ENCODE measurements at places on chromosomes 13 and 19.

- DNase-seq, result no peak
Observed at GRCh38 chr19:42197375-42197817, 20.1 kb downstream of the DEDD2 start.

DNA sequence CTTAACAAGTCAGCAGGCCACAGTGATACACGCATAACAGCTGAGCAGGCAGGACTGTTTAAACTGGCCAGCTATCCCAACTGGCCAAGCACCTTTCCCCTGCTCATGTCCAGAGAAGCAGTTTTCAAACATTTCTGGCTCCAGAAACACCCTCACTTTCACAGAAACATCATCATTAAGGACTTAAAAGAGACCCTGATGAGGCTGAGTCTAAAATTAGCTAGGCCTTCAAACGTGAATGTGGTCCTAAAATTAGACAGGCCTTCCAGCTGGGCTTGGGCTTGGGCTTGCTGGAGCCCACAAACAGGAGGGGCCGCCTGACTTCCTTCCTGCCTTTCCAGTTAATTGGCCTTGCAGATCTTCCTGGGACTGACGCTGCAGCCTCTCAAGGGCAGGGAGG is 334.2 kb downstream of the DNAJC15 start:
- no peak for DNase-seq

DNA sequence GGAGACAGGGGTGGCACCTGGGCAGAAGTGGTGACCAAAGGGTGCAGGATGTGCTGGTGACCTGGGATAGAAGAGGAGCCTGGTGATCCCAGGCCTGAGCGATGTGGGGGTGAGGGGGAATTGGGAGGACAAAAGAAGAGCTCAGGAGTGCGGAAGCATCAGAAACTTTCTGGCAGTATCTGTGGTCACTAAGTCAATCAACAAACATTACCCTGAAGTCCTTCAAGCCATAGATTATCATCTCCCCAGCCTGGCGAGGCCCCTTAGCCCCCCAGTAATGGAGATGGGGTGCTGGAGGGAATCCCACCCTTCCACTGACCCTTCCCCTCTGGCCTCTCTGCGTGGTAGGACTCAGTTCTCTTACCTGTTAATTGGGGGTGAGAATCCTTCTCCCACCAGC is 10.5 kb downstream of the MEF2B start:
- no peak for DNase-seq

DNA sequence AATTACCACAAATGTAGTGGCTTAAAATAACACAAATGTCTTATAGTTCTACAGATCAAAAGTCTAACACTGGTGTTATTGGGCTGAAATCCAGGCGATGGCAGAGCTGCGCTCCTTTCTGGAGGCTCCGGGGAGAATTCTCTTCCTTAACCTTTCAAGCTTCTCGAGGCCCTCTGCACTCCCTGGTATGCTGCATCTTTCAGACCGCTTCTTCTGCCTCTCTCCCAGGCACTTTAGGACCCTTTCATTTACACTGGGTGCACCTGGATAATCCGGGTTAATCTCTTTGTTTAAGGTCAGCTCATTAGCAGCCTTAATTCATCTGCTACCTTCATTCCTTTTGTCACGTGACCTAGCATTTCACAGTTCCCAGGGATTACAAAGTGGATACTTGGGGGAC is 211.3 kb upstream of the RFC3 start:
- DNase-seq, result no peak

DNA sequence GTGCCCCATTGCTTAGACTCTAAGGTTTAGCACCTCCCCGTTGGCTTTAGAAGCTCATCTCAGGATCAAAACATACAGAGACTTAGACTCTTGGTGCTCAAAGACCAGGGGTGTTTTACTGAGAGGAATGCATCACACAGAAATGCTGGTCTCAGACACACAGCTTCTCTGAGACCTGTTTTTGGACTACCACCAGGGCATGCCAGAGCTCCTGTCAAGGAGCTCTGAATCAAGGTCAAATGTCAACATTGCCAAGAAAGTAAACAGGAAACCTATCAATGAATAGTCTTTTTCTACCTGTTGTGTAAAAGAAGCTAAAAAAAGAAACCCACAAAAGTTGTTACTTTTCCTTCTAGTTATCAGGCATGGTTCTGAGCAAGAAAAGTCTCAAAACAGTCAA is 149.2 kb downstream of the COL4A1 start:
- no peak for DNase-seq

- no peak for DNase-seq
Observed at GRCh38 chr13:26819046-26819445, 58.5 kb upstream of the GPR12 start.

- no peak for DNase-seq
Observed at GRCh38 chr13:24209138-24209537, 48.6 kb downstream of the SPATA13 start.

DNA sequence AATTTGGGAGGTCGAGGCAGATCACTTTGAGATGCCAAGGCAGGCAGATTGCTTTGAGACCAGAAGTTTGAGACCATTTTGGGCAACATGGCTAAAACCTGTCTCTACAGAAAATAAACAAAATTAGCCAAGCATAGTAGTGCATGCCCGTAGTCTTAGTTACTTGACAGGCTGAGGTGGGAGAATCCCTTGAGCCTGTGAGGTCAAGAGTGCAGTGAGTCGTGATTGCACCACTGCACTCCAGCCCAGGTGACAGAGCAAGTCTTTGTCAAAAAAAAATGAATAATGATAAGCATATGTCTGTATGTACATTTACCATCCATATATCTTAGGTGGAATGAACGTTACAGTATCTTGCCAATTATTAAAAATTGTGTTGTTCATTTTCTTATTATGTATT is 2447.7 kb downstream of the PCDH9 start:
- no peak for DNase-seq

GRCh38 chr19:23771761-23772674 is 13.3 kb upstream of the ZNF681 start:
- DNase-seq, result no peak

- no peak for DNase-seq
Observed at GRCh38 chr13:20188667-20189553, 3.8 kb downstream of the GJB2 start.

GRCh38 chr19:2579678-2580280 is 103.9 kb downstream of the GADD45B start:
- no peak for DNase-seq

DNA sequence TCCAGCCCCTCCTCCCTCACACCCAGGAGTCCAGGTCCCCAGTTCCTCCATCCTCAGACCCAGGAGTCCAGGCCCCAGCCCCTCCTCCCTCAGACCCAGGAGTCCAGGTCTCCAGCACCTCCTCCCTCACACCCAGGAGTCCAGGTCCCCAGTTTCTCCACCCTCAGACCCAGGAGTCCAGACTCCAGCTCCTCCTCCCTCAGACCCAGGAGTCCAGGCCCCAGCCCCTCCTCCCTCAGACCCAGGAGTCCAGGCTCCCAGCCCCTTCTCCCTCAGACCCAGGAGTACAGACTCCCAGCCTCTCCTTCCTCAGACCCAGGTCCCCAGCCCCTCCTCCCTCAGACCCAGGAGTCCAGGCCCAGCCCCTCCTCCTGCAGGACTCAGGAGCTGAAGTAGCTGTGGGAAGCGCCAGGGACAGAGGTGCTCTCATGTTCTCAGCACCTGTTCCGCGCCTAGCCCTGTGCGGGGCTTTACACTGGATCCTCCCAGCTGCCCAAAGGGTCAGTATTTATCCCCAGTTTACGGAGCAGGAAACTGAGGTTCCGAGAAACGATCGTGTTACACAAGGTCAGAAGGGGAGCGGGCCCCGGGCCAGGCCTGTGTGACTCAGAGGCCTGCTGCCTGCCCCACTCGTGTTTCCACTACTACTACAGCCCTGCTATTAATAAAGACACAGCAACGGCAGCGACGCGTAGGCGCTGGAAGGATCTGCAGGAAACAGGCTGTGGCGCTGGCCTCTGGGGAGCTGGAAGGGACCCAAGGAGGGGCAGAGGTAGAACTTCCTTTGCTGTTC is 1.7 kb upstream of the SBK3 start:
- DNase-seq, result no peak

GRCh38 chr19:5002143-5002542 is 33.2 kb downstream of the KDM4B start:
- DNase-seq, result no peak

GRCh38 chr13:43935878-43936277 is 56.2 kb downstream of the LACC1 start:
- no peak for DNase-seq

DNA sequence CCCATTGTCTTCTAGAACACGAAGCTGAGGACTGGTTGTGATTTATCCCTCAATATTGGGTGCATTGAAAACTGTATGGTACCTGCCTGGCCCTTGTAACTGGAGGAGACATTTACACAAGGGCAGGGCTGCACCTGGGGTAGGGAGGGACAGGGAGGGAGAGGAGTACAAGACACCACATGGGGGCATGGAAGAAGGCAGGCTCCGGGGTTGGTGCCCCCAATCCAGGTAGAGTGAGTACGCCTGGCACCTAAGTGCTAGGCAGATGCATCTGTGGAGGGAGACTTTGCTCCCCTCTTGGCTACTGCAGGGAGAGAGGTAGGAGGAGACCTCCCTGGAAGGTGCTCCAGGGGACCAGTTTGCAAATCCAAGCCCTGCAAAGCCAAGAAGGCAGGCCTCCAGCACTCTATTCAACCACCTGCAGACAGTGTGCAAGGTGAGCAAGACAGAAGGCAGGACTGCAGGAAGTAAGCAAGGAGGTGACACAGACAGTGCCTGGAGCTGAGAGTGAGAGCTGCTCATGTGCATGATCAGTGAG is 19.4 kb upstream of the UQCRFS1 start:
- no peak for DNase-seq

DNA sequence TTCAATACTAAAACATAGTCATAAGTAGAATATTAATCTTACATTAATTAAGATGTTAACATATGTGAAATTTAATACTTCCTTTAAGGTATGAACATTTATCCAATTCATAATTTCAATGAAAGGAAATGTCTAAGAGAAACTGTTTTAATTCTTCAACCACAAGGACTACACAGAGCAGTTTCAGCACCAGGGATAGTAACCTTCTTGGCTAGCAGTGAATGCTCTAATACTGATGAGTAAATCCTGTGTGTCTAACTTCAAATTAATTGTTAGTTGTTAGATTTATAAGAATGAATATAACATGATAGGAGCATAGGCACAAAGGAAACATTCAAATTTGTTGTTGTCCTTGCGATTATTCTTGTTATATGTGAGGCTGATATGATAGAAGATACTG is 15.6 kb upstream of the NBEA start:
- DNase-seq, result no peak

DNA sequence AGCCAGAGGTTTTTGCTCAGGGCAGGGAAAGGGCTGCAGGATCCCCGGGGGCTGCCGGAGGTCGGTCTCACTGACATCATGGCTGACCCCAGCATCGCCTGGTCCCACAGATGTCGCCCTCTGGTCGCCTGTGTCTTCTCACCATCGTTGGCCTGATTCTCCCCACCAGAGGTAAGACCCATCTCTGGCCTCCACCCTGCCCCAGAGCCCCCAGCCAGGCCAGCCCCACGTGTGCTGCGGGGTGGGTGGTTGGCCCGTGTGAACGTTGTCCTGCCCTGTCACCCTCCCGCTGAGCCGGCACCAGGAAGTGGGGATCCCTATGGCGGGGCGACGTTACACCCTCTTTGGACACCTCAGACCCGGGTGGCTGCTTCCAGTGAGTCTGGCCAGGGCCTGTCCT is 906 bp downstream of the FXYD5 start:
- DNase-seq, result no peak

- no peak for DNase-seq
Observed at GRCh38 chr19:6639439-6639838, 30.5 kb downstream of the TNFSF14 start.

GRCh38 chr13:47178090-47178950 is 281.5 kb upstream of the HTR2A start:
- no peak for DNase-seq

DNA sequence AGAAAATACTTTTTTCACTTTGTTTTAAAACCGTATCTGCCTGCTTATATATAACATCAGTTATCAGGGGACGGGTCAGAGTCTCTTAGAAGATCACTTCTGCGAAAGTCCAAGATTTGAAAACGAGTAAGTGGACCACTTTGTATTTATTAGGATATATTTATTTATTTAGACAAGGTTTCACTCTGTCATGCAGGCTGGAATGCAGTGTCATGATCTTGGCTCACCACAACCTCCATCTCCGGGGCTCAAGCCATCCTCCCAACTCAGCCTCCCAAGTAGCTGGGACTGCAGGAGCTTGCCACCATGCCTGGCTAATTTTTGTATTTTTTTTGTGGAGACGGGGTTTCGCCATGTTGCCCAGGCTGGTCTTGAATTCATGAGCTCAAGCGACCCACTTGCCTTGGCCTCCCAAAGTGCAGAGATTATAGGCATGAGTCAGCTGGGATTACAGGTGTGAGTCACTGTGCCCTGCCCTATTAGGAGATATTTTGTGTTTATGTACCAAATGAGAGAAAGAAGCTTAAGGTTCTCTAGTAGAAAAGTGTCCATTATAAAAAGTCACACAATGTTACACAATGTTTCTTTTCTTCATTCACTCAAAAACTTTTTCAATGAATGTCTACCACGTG is 39.5 kb downstream of the RASL11A start:
- DNase-seq, result no peak

DNA sequence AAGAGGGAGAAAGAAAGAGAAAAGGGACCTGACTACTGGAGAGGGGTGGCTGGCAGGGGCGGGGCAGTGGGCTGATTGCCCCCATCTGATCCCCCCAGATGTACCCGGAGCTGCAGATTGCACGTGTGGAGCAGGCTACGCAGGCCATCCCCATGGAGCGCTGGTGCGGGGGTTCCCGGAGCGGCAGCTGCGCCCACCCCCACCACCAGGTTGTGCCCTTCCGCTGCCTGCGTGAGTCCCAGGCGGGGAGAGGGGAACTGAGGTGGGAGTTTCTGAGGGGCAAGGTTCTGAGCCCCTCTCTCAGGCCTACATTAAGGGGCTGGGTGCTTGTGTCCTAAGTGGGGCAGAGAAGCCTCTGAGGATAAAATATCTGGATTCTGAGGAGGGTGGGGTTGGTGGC is 2.4 kb downstream of the APLP1 start:
- no peak for DNase-seq

DNA sequence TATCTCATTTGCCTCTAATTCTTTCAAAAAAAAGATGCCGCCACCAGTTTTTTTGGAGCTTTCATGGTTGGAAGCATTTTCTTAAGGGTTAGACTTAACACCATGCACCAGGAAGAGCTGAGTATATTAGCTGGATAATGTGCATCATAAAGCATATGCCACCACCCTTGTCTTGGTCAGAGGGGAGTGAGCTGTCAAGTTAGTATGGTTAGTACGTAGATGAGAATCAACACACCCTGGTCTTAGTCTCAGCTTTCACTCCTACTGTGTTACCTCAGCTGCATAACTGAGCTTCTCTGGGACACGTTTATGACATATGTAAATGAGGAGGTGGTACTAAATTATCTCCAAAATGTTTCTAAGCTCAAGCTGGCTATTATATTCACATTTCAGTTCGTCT is 415.6 kb downstream of the DCT start:
- DNase-seq, result no peak

- no peak for DNase-seq
Observed at GRCh38 chr13:38394777-38395496, 45.3 kb downstream of the UFM1 start.

- DNase-seq, result no peak
Observed at GRCh38 chr13:19791953-19792537, 9.3 kb upstream of the PSPC1 start.

DNA sequence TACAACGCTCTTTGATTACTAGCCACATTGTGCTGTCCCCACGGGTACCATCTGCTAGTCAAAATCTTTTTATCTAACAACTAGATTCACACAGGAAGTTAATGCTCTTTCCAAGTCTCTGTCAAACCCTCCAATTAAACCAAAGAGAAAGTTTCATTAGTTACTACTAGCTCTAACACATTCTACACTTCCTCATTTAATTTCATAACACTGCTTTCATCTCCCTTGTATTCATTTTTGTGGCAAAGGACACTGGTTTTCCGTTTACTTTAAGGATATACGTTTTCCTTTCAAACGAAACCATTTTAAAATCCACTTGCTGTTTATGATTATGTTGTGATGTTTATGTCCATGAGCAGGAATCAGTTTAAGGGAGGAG is 5.3 kb downstream of the DYRK1B start:
- DNase-seq, result no peak

All from cortex of kidney (tissue), 1 donor.